Hepatic stellate cell (primary cell): ENCODE measurements at places on chromosomes 5 and 9.

DNA sequence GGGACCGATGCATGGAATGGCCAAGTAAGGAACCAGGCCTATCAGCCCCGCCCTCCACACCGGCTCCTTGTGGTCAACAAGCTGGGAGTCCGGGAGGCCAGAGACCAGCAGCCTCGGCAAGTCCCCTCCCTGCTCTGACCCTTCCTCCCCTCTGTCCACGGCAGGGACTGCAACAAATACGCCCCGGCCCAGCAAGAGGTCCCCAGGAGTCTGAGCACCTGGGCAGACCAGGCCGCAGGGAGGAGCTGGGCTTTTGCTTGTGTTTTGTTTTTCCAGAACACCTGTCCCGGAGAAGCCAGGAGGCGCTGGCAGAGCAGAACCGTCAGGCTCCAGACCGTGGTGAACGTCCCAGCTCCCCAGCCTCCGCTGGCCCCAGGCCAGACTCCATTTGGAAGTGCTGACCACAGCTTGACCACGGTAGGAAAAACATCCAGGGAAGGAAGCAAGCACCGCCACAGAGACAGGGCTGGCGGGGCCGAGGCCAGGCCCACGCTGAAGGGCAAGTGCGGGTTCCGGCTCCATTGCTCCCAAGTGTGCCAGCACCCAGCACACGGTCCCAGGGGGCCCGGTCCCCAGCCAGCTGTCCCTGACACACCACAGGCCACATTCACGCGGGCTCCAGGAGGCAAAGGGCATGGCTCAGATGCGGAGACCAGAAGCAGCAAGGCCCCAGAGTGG is 56.7 kb downstream of the VAV2 start:
- peak; percentile 92 for DNase-seq

- DNase-seq, result no peak
Observed at GRCh38 chr5:15483351-15484097, 16.5 kb upstream of the FBXL7 start.

GRCh38 chr9:97567182-97567893 is 65.8 kb downstream of the TSTD2 start:
- DNase-seq, result no peak

- DNase-seq, result no peak
Observed at GRCh38 chr5:36889264-36889663, 12.7 kb downstream of the NIPBL start.

- no peak for DNase-seq
Observed at GRCh38 chr5:172046593-172046992, 40.2 kb upstream of the FBXW11 start.

- no peak for DNase-seq
Observed at GRCh38 chr5:135034236-135034962, 371 bp upstream of the PITX1 start.

GRCh38 chr9:129888293-129889121 is 53.2 kb downstream of the USP20 start:
- no peak for DNase-seq

DNA sequence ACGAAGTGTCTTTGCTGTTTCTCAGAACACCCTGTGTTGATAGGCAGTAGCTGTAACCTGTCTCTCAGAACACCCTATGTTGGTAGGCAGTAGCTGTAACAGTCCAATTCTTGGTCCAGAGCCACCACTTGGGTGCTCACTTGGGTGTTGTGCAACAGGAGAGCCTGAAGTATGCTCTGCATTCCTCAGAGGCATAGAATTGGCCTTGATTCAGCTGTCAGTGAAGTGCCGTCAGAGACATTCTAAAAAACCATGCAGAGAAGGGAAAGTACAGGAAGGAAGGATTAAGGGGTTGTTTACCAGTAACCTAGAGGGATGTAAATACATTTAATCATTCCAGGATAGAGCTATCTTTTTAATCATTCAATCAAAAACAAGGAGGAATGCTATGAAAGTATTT is 231.2 kb downstream of the ARRDC3 start:
- DNase-seq, result peak; percentile 73

- DNase-seq, result no peak
Observed at GRCh38 chr9:95296761-95297160, 20.7 kb downstream of the FANCC start.

GRCh38 chr9:6930827-6931226 is 173.1 kb downstream of the KDM4C start:
- DNase-seq, result peak; percentile 38

GRCh38 chr9:137416563-137417151 is 6.3 kb downstream of the EXD3 start:
- DNase-seq, result no peak

DNA sequence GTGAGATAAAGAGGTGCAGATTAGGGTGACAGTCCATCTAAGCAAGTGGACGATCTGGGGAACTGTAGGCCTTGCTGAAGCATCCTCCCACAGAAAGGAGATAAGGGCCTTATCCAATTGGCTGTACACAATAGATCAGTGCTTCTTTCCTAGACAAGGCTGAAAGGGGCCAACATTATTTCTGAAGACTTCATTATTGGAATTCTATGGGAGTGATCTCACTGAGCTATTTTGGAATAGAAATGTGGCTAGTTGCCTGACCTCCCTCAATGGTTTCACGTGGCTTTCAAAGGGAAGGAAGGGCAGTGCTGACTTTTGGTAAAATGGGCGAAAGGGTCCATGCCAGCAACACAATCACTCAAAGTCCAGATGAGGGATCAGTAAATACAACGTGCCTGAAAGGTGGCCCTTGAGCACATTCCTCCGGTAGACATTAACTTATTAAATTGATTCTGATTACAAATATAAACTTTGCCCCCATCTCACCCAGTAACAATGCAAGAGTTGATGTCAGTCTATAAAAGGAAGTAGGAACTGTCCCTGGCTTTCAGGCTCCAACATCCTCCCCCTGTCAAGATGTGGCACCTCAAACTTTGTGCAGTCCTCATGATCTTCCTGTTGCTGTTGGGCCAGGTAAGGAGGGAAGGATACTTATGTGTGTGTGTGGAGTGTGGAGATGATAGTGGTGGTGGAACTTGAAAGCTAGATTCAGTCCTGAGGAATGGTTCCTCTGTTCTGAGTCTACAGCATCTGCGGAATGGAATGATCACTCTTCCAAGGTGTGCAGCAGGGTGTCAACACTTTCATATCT is at the start of gene LEAP2:
Gene LEAP2, plus strand, starts transcription at position 550 of the 811 bp plus-strand sequence. Its CDS starts 27 bp downstream, at position 577.
- DNase-seq, result no peak

GRCh38 chr5:9551567-9552537 is 6.0 kb upstream of the SEMA5A start:
- DNase-seq, result no peak

DNA sequence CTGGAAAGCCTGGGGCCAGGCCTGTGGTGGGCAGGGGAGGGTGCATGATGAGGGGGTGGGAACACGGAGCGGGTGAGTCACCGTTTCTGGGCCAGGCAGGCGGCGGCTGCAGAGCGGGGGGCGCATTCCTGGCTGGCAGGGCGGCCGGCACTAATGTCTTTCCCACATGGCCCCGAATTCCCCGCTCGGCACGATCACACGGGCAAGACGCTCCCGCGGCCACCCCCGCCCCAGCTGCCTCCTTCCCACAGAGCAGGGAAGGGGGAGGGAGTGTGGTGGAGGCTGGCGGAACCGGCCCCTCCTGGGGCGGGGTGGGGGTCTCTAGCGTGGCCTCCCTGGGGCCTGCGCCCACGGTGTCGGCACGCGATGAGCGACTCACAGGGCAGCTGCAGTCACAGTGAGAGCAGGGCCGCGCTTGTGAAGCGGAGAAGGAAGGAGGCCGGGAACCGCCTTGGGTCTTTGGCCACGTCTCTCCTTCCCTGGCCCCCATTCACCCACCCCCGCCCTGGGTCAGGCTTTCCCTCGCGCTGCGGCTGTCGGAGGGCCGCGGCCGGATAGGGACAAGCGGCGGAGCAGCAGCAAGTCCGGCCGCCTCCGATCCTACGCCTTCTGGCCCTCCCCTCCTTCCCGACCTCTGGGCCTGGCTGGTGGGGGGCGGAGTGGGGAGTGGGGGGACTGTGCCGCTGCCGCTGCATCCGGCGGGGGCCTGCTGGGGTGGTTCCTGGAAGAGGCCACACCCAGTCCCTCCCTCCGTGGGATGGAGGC is 48.9 kb downstream of the CXXC5 start:
- peak; percentile 96 for DNase-seq

- DNase-seq, result no peak
Observed at GRCh38 chr5:139690803-139691629, 42.9 kb downstream of the CXXC5 start.

DNA sequence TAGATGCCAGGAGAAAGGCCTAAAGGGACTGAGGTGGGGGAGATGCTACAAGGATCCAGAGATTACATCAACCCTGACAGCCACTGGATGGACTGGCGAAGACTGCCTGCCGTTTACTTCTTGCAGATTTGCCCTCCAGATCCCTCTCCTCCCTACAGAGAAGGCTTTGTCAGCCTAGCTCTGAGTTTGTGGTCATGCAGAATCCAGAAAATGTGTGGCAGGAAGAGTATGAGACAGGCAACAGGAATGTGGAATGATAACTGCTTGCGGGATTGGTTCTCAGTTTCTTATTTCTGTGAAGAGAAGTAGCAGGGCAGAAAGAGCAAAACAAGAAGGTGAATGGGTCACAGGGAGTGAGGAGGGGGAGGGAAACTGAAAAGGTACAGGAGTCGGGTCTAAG is 129.6 kb downstream of the TLE1 start:
- peak; percentile 66 for DNase-seq

- DNase-seq, result peak; percentile 19
Observed at GRCh38 chr5:42057254-42057690, 132.2 kb downstream of the FBXO4 start.

DNA sequence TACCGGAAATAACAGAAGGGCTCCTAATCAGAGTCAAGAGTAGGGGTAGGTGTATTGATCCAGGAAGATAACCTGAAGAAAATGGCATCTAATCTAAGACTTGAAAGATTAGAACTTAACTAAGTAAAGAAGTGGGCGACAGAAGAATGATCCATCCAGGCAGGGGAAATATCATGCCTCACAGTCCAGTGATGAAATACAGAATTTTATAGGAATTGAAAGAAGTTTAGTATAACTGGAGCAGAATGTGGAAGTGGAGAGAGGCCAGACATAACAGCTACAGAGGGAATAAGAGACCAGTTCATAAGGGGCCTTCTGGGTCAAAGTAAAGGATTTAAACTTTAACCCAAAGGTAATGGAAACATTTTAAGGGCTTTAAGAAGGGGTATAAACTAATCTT is 42.2 kb downstream of the ERP44 start:
- no peak for DNase-seq

GRCh38 chr5:175657593-175658271 is at the start of gene HRH2:
Gene HRH2 (plus strand): TSS chr5:175658071. CDS start chr5:175683234, 25,163 bp downstream.
- DNase-seq, result no peak
